Activated CD8-positive, alpha-beta memory T cell treated with anti-CD3 and anti-CD28 coated beads for 1 hour (primary cell): ENCODE measurements at places on chromosomes 5 and 9.

DNA sequence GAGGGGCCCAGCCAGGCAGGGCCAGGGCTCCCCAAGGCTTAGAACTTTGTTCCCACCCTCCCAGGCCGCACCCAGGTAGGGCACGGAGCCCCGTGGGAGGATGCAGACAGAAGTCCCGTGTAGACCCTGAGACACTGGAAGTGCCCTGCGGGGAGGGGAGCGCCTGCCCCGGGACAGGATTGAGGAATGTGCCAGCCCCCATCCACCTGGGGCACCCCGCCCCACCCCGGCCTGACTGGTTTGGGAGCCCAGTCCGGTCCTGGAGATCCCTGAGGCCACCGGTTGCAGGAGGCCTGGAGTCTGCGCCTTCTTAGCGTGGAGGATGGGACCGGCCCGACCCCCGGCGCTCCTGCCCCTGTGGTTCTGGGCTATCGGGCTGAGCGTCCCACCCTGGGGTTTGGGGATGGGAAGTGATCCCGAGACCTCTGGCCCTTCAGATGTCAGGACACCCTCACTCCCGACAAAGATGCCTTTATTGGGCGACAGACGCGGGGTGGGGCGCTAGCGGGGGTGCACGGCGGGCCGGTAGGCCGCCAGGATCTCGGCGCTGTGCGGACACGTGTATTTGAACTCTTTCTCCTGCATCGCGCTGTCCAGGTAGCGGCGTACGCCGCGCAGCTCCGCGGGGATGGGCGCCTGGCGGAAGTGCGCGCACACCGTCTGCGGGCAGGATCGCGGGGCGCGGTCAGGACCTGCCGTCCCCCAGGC is 2.0 kb downstream of the CLIC3 start:
- no peak for DNase-seq

GRCh38 chr5:179194941-179195381 is 134.8 kb downstream of the ZNF354C start:
- DNase-seq = no peak

- DNase-seq = no peak
Measured at GRCh38 chr5:103000089-103000488, 119.8 kb downstream of the GIN1 start.

- no peak for DNase-seq
Measured at GRCh38 chr9:21689854-21690253, 112.6 kb upstream of the MTAP start.

GRCh38 chr5:88556406-88556805 is 287.8 kb upstream of the TMEM161B start:
- DNase-seq = no peak

DNA sequence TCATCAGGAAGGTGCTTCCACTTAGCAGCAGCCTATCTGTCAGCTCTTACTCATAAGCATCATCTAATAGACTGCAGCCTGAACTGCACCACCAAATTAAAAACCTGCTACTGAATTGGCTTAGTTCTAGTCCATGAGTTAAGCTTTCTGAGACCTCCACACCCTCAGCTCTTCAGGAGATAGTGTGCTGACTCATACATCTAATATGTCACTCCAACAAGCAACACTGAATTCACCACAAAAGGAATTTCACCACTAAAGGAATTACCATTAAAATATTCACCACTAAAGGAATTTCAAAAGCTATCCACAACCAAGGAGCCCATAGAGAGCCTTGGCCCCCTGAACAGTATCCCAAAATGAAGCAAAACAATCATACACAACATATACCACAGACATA is 418.5 kb upstream of the RORB start:
- DNase-seq = no peak

- no peak for DNase-seq
Measured at GRCh38 chr5:172802567-172803176, 31.4 kb upstream of the ERGIC1 start.

- DNase-seq = no peak
Measured at GRCh38 chr9:133833388-133834025, 95.4 kb upstream of the SARDH start.

- no peak for DNase-seq
Measured at GRCh38 chr5:175544108-175544511, 65.8 kb downstream of the SFXN1 start.

GRCh38 chr5:67092535-67092934 is 104.1 kb downstream of the CD180 start:
- no peak for DNase-seq

GRCh38 chr9:6049798-6050197 is 34.4 kb upstream of the RANBP6 start:
- no peak for DNase-seq

- DNase-seq = no peak
Measured at GRCh38 chr9:71796100-71796767, 27.9 kb upstream of the CEMIP2 start.

DNA sequence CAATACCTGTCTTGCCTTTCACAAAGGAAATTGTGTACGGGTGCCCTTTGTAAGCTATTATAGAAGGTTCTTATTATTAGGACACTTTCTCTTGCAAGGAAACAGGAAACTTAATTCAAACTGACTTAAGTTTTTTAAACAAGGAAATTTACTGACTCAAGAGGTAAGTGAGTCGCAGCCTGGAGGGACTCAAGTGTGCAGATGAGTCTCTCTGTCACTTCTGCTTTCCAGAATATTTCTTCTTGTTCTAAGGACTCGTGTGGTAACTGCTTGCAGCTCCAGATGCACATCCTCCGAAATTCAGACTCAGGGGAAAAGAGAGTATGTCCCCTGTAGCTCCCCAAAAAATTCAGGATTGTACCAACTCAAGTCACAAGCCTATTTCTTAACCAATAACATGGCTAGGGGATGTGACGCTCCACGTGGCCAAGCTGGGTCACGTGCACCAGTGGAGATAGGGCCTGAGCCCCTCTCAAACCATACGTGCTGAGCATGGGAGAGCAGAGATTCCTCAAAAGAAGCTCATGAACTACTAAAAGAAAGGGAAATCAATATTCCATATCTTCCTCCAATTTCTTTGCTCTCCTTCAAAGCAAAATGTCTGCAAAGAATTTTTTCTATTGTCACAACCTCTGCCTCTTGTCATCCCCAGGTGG is 49.2 kb upstream of the ERCC6L2 start:
- DNase-seq = no peak
